ENCODE measurements at places on chromosomes 13 and 19. TPM values are rescaled to one million over a fixed set of nuclear protein-coding genes. Genes with fewer than 3 reads are reported as not detected.

DNA sequence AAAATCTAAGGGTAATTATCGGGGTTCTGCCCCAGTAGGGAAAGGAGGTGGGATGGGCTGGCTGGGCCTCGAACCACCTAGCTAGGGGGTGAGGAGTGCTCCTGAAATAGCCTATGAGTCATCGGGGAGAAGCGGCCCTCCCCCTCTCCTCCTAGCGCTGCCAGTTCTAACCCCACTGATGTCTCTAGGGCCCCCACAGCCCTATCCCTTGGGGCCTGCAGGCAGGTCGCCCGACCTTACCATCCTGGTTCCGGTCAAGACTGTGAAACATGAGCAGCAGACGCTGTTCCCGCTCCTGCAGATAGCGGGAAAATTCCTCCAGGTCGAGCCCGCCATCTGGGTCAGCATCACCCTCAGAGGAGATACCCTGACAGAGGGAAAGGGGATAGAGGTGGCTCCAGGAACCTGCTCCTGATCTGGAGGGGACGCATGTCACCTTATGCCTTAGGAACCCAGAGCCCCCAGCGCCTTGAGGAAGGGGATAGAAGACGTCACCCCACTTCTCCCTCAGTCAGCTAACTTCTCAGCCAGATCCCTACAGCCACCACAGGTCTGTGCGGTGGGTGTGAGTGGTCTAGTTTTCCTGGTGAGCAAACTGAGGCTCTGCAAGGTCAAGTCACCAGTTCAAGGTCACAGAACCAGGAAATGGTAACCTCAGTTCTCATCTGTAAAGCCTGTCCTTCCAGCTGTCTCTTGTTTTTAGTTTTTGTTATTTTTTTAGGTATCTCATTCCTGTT, 1.5 kb downstream of the SLC25A23 start:
- no peak for DNase-seq
- H3K27ac ChIP-seq: no peak overlapping the region
- peaks cover 19% of the 10 kb centered on the region for H3K4me1 ChIP-seq
- H3K4me3 ChIP-seq: peak overlapping the region; percentile 82
- no peaks in the 10 kb centered on the region for H3K27me3 ChIP-seq
- H3K36me3 ChIP-seq: peaks cover 40% of the 10 kb centered on the region

- H3K27ac ChIP-seq: no peak overlapping the region
- no peaks in the 10 kb centered on the region for H3K36me3 ChIP-seq
- H3K27me3 ChIP-seq: no peaks in the 10 kb centered on the region
- H3K4me3 ChIP-seq: no peak overlapping the region
- no peaks in the 10 kb centered on the region for H3K4me1 ChIP-seq
Measured at GRCh38 chr19:31553112-31553845, 204.0 kb upstream of the TSHZ3 start.

DNA sequence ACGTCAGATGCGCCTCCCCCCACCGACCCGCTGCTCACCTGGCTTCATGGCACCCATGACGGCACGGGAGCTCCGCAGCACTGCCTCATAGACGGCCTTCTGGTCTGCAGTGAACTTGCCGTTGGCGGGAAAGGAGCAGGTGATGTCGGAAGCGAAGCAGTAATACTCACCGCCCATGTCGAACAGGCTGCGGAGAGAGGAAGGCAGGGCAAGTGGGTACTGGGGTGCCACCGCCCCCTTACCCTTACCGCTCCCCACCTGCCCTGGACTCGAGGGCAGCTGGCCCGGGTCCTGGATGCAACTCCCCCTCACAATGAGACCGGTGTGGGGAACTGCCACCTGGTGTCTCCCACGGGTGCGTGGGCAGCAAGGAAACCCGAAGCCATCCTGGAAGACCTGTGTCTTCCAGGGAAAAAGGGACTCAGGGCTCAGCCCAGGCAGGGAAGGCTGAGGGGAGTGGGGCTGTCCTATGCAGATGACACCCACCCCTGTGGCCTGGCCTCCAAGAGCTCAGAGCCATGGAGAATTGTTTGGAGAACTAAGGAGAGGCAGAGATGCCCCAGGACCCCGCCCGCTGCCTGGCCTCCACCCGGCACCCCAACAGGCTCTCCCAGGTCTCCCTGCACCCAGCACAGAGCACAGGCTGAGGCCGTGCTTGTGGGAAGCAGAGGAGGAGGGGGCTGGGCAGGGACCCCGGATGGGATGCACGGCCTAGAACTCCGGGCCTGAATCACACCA, 28.3 kb downstream of the CEBPG start:
- H3K4me1 ChIP-seq: no peaks in the 10 kb centered on the region
- H3K36me3 ChIP-seq: no peaks in the 10 kb centered on the region
- H3K4me3 ChIP-seq: no peak overlapping the region
- no peak overlapping the region for H3K27ac ChIP-seq
- H3K27me3 ChIP-seq: no peaks in the 10 kb centered on the region
- no peak for DNase-seq

Gene OR10H1
- not detected for total RNA-seq

DNA sequence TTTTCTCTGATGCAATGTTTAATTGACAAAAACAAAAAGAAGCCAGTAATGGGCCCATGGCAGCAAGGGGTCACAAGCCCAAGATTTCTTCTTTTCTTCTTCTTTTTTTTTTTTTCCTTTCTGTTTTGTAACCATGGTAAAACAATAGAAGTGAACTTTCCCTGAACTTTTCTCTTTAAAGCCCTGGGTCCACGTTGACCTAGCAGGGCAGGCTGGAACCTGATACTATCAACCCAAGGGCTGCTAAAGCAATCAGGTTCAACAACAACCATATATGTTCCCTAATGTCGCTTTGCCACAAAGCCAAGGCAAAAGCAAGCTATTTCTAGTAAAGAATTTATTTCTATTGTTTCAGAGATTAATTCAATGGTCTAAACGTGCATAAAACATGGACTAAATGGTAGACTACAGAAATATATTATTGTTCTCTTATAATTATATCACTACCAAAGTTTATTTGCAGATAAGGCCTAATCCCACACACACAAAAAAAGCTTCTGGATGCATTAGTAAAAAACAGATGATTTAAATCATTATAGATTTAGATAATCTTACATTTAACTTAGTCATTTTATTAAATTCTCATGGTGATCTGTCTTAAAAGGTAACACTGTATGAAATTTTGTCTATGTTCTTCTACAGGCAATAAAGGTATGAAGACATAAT, 153.9 kb downstream of the DACH1 start:
- H3K36me3 ChIP-seq: no peaks in the 10 kb centered on the region
- no peak overlapping the region for H3K27ac ChIP-seq
- H3K4me1 ChIP-seq: no peaks in the 10 kb centered on the region
- H3K4me3 ChIP-seq: no peak overlapping the region
- no peak for DNase-seq

GRCh38 chr13:95002126-95002525, 289.8 kb upstream of the SOX21 start:
- H3K36me3 ChIP-seq: no peaks in the 10 kb centered on the region
- DNase-seq: no peak
- peaks cover 38% of the 10 kb centered on the region for H3K27me3 ChIP-seq
- no peak overlapping the region for H3K27ac ChIP-seq

GRCh38 chr13:101917833-101918661, 465.6 kb downstream of the ITGBL1 start:
- H3K27me3 ChIP-seq: peaks cover 66% of the 10 kb centered on the region
- H3K36me3 ChIP-seq: no peaks in the 10 kb centered on the region
- no peak for DNase-seq
- no peak overlapping the region for H3K27ac ChIP-seq
- H3K4me3 ChIP-seq: no peak overlapping the region
- peaks cover 2% of the 10 kb centered on the region for H3K4me1 ChIP-seq

- no peak for DNase-seq
- H3K4me1 ChIP-seq: no peaks in the 10 kb centered on the region
- no peak overlapping the region for H3K4me3 ChIP-seq
- no peaks in the 10 kb centered on the region for H3K36me3 ChIP-seq
- H3K27ac ChIP-seq: no peak overlapping the region
Measured at GRCh38 chr19:30406220-30407067, 34.3 kb downstream of the ZNF536 start.

- no peaks in the 10 kb centered on the region for H3K27me3 ChIP-seq
- no peak for DNase-seq
- H3K4me3 ChIP-seq: no peak overlapping the region
- H3K4me1 ChIP-seq: peaks cover 4% of the 10 kb centered on the region
- H3K27ac ChIP-seq: no peak overlapping the region
Measured at GRCh38 chr13:44506719-44507118, 69.4 kb downstream of the TSC22D1 start.

Gene CTU1
- total RNA-seq: 10.9 TPM

Gene SMIM7
- 48.1 TPM for total RNA-seq

DNA sequence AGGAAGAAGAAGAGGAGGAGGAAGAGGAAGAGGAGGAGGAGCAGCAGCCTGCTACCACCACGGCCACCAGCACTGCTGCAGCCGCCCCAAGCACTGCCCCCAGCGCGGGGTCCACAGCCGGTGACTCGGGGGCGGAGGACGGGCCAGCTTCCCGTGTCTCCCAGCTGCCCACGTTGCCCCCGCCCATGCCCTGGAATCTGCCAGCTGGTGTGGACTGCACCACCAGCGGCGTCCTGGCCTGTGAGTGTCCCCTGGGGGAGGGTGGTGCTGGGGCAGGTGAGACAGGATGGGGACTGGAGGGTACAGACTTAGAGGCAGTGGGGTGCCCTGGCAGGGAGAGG, 11.4 kb downstream of the SCAF1 start:
- no peak overlapping the region for H3K4me3 ChIP-seq
- H3K4me1 ChIP-seq: no peaks in the 10 kb centered on the region
- H3K27me3 ChIP-seq: no peaks in the 10 kb centered on the region
- no peak overlapping the region for H3K27ac ChIP-seq

DNA sequence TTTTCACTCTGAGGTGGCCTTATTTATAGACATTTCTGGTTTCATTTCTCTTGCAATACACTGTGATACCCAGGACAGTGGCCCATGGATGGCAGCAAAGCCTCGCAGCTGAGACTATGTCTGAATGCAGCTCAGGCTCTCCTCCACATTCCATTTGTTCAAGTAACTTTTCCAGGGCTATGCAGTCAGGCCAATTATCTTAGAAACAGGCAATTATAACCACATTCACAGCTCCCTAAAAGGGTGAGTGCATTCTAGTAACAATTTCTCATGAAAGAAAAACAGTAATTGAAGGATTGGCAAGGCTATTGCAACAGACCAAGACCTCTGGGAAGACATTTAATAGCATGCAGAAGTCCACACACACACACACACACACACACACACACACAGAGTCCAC, 264.0 kb downstream of the TBC1D4 start:
- H3K36me3 ChIP-seq: no peaks in the 10 kb centered on the region
- H3K27ac ChIP-seq: no peak overlapping the region
- peaks cover 6% of the 10 kb centered on the region for H3K4me1 ChIP-seq

GRCh38 chr13:30486230-30487074, 20.7 kb upstream of the HMGB1 start:
- no peak for DNase-seq
- no peak overlapping the region for H3K27ac ChIP-seq
- no peaks in the 10 kb centered on the region for H3K36me3 ChIP-seq
- no peak overlapping the region for H3K4me3 ChIP-seq

DNA sequence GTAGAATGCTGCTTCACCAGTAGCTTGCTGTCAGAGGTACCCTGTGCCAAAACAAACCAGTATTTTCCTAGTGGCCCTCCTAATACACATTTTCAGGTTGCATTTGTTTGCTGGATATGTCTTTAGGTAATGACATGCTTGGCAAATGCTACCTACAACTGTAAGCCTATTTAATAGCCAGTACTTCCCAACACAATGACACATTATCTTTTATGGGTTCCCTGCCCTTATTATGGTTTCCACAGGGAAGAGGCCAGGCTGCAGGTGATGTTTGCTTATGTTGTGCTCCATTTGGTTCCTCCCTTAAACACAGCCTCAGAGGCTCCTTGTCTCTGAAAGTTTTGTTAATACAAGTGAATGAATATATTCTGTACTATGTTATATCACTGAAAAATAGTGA, 24.7 kb downstream of the FRY start:
- H3K27ac ChIP-seq: no peak overlapping the region
- no peaks in the 10 kb centered on the region for H3K4me1 ChIP-seq
- H3K36me3 ChIP-seq: no peaks in the 10 kb centered on the region
- H3K27me3 ChIP-seq: no peaks in the 10 kb centered on the region

- H3K36me3 ChIP-seq: peaks cover 3% of the 10 kb centered on the region
- no peak overlapping the region for H3K27ac ChIP-seq
- DNase-seq: no peak
- no peak overlapping the region for H3K4me3 ChIP-seq
- no peaks in the 10 kb centered on the region for H3K27me3 ChIP-seq
- peaks cover 63% of the 10 kb centered on the region for H3K4me1 ChIP-seq
Measured at GRCh38 chr13:99003186-99003585, 25.3 kb upstream of the DOCK9 start.

Gene CNN1
- 0.36 TPM for total RNA-seq

DNA sequence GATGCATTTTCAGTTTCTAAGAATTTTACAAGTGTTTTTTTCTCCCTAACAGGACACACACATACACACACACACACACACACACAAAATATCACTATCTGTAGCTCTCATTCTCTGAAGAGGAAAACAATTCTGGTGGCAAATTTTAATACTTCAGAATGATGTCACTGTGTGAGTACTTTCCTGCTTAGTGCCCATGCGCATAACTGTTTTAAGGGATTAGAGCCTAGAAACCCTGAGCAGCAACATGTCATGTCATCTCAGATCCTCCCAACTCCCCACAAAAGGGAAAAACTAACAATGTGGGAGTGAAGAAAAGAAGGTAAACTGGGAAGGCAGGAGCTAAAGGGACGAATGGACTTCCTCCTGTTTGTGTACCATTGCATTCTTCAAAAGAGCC, 401.2 kb downstream of the SPRY2 start:
- no peaks in the 10 kb centered on the region for H3K4me1 ChIP-seq
- H3K27ac ChIP-seq: no peak overlapping the region
- H3K27me3 ChIP-seq: no peaks in the 10 kb centered on the region
- no peak overlapping the region for H3K4me3 ChIP-seq

DNA sequence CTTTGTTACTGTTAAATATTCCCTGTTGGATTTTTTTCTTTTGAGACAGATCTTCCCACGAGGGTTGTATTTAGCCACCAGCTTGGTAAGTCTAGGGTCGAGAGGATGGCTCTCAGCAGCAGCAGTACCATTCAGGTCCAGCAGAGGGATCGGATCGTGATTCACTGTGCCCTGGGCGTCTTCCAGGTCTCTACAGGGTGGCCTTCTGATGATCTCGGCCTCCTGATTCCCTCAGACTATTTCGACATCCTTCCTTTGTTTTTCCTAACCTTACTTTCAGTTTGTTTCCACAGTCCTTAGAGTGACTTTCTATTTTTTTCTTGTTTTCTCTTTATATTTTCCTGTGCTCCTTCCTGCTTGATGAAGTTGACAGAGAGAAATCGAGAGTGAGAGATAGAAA, 1436.9 kb downstream of the UQCRFS1 start:
- H3K27me3 ChIP-seq: no peaks in the 10 kb centered on the region
- H3K4me3 ChIP-seq: no peak overlapping the region
- DNase-seq: no peak
- no peak overlapping the region for H3K27ac ChIP-seq

DNA sequence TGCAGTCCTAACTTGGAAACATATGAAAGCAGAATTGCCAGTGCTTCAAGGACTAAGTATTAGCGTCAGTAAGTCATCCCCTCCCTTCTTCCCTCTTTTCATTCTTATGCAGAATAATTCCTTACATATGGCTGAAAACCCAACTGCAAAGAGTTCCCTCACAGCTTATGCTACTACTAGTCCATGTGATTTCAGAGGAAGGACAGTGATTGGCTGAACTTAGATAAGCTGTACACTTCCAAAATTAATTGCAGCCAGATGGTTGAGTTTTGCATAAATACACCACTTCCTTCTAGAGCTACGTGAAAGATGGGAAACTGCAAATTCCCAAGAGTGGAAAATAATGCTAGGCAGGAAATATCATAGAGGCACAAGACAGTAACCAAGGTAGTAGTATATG, 730.4 kb downstream of the OLFM4 start:
- H3K27ac ChIP-seq: no peak overlapping the region
- no peaks in the 10 kb centered on the region for H3K27me3 ChIP-seq
- no peak overlapping the region for H3K4me3 ChIP-seq
- DNase-seq: no peak
